Thymus (tissue), 14 donors: ENCODE measurements at places on chromosomes 11 and 22.

DNA sequence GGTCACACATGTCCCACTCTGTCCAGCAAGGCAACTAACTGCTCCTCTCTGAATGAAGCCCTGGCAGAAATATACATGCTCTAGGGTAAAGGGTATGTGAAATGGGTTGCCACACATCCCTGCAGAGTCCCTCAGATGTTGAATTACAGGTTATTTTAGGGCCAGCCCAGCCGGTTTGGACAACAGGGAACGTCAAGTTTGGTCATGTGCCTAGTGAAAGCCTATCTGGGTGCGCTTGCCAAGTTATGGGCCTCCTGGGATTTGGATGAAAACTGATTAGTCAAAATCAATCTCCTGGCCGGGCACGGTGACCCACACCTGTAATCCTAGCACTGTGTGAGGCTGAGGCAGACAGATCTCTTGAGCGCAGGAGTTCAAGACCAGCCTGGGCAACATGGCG, 10.4 kb downstream of the AP1B1 start:
- H3K4me3 ChIP-seq = no peak overlapping the region
- DNase-seq = no peak
- no peaks in the 10 kb centered on the region for H3K4me1 ChIP-seq
- peaks cover 23% of the 10 kb centered on the region for H3K36me3 ChIP-seq
- H3K27me3 ChIP-seq = no peaks in the 10 kb centered on the region

DNA sequence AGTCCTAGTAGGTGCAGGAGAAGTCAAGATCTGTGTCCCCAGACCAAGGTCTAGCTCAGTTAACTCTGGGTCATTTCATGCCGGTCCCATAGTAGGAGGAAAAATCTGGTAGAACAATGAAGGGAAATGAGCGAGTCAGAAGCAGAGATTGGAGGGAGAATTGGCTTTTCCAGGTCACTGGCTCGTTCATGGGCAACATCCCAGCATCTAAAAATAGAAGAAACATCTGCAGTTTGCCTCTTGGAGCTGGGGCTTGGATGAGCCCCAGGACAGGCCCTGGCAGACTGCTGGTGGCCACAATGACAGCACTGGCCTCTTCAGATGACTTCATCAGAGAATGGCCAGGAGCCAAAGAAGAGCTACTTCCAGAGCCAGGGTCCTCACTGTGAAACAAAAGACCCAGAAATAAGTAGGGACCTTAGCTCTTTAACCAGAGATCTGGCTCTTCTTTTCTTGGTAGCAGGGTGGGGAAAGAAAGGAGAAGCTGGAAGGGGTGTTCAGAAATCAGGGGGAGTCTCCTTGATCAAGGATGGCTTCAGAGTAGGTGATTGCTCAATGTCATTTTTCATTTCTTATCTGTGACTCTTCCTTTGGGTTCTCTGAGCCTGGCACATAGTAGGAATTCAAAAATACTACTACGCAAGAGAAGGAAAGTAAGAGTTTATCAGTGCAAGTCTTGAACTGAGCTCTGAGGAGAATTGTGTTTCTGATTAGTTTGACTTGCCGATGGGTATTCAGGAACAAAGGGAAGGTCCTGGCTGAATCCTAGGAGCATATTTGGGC, 102.6 kb downstream of the TMPRSS5 start:
- no peak overlapping the region for H3K4me3 ChIP-seq
- no peak for DNase-seq
- no peaks in the 10 kb centered on the region for H3K36me3 ChIP-seq
- no peaks in the 10 kb centered on the region for H3K4me1 ChIP-seq
- H3K27me3 ChIP-seq = no peaks in the 10 kb centered on the region

- no peak for DNase-seq
- no peaks in the 10 kb centered on the region for H3K27me3 ChIP-seq
- no peaks in the 10 kb centered on the region for H3K4me1 ChIP-seq
- no peak overlapping the region for H3K27ac ChIP-seq
Measured at GRCh38 chr11:65814131-65814985, 19.4 kb upstream of the SNX32 start.

- no peaks in the 10 kb centered on the region for H3K36me3 ChIP-seq
- H3K4me1 ChIP-seq = peaks cover 2% of the 10 kb centered on the region
- H3K27me3 ChIP-seq = no peaks in the 10 kb centered on the region
Measured at GRCh38 chr11:36156817-36157519, 132.3 kb downstream of the COMMD9 start.

DNA sequence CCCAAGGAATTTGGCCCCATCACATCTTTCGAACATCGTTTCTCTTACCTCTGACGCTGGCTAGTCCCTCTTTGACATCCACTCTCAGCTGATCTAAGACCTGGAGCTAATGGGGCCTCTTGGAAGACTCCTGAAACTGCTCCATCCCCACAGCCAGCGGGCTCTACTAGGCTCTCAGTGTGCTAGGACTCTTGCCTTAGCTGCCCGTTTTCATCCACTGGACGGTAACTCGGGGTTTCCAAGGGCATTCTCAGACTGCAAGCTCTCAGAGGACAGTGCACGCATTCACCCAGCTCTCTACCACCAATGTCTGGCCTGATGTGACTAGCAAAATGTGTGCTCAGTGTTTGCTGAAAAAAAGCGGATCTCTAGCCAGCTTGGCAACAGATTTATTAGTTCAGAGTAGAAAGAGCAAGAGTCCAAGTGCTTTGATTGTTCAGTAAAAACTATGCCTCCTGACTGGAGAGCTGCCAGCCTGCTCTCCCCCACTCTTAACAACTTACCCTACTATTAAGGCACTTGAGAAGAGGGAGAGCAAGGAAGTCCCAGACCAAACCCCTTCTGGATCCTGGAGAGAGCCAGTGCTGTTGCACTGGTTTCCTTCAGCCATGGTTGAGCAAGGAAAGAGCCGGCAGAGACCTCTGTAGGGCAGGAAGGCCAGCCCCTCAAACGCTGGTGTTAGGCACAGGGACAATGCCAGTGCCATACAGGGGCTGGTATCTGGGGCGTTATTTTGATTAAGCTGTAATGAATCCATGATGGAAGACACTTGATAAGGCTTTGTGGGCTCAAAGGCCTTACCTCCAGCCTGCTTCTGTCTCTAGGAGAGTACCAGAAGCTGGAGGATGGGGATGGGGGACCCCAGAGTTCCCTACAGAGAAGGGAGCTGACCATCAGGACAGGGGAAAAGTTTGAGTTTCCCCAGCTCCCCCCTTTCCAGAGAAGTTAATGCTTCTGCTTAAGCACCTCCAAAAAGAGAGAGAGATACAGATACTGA, 9.2 kb downstream of the RELA start:
- no peaks in the 10 kb centered on the region for H3K27me3 ChIP-seq
- peak overlapping the region; percentile 58 for H3K4me3 ChIP-seq
- no peak for DNase-seq
- H3K36me3 ChIP-seq = peaks cover 67% of the 10 kb centered on the region

DNA sequence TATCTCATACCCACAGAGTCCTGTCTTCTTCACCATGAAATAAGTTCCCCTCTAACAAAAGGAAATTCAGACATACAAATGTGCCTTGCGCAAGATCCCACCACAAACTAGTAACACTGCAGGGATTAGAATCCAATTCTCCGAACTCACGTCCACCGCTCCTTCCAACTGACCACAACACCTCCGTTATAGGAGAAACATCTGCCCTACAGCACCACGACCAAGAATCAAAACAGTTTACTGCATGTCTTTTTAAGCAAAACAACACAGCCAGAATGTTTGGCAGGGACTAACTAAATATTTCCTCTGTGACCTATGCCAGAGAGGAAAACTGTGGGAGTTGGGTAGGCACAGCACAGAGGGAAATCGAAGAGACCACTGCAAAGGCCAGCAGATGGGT, 72.7 kb upstream of the AKIP1 start:
- H3K4me1 ChIP-seq = no peaks in the 10 kb centered on the region
- H3K36me3 ChIP-seq = no peaks in the 10 kb centered on the region
- no peak overlapping the region for H3K27ac ChIP-seq
- peaks cover 2% of the 10 kb centered on the region for H3K27me3 ChIP-seq
- DNase-seq = no peak

DNA sequence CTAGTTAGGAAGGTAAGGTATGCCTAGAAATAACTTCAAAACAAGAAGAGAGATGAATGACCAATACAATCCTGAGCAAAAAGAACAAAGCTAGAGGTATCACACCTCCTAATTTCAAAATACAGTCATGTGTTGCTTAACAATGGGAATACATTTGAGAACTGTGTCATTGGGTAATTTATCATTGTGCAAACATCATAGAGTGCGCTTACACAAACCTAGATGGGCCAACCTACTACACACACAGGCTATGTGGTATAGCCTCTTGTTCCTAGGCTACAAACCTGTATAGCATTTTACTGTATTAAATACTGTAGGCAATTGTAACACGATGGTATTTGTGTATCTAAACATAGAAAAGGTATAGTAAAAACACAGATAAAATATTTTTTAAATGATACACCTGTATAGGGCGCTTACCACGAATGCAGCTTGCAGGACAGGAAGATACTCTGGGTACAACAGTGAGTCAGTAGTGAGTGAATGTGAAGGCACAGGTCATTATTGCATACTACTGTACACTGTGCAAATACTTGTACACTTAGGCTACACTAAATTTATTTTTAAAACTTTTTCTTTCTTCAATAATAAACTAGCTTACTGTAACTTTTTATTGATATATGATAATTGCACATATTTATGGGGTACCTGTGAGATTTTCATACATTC, 48.2 kb downstream of the STK33 start:
- H3K27me3 ChIP-seq = no peaks in the 10 kb centered on the region
- DNase-seq = no peak
- no peak overlapping the region for H3K4me3 ChIP-seq
- no peak overlapping the region for H3K27ac ChIP-seq
- H3K36me3 ChIP-seq = no peaks in the 10 kb centered on the region

GRCh38 chr22:28442264-28442710, 237.4 kb downstream of the TTC28 start:
- H3K4me1 ChIP-seq = peaks cover 7% of the 10 kb centered on the region
- peak overlapping the region; percentile 45 for H3K27ac ChIP-seq
- DNase-seq = peak; percentile 92
- H3K36me3 ChIP-seq = no peaks in the 10 kb centered on the region
- H3K27me3 ChIP-seq = no peaks in the 10 kb centered on the region

- peak; percentile 6 for DNase-seq
- H3K4me3 ChIP-seq = no peak overlapping the region
- no peak overlapping the region for H3K27ac ChIP-seq
- no peaks in the 10 kb centered on the region for H3K4me1 ChIP-seq
Measured at GRCh38 chr11:84564180-84564866, 1062.8 kb downstream of the DLG2 start.

DNA sequence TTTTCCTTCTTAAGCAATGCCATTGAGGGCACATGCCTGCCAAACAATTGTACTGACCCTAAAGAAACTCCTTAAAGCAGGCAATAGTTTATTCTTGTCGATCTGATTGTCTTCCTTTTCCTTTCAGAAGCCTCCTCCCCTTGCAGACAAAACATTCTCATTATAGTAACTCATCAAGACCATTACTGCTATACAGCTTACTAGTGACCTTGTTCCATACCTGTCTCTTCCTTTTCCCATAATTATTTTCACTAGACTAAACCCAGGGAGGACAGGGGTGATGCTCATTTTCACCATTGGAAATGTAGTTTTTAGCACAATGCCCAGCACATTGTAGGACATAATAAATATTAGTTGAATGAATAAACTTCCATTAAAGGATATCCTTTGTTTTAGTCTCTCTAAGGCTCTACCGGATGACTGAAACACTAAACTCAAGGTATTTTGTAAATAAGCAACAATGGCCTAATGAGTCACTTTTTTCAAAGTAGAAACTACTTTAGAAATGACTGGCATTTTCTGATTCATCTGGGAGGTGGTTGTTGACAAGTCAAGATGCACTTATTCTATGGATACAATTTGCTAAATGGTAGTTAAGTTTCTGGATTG, 9.3 kb upstream of the MSANTD4 start:
- DNase-seq = no peak
- no peaks in the 10 kb centered on the region for H3K27me3 ChIP-seq
- H3K4me1 ChIP-seq = no peaks in the 10 kb centered on the region
- no peak overlapping the region for H3K4me3 ChIP-seq
- H3K36me3 ChIP-seq = no peaks in the 10 kb centered on the region

GRCh38 chr22:31532060-31532459, 35.7 kb downstream of the SFI1 start:
- no peaks in the 10 kb centered on the region for H3K27me3 ChIP-seq
- H3K27ac ChIP-seq = no peak overlapping the region
- peaks cover 25% of the 10 kb centered on the region for H3K36me3 ChIP-seq
- DNase-seq = no peak
- no peak overlapping the region for H3K4me3 ChIP-seq
- H3K4me1 ChIP-seq = no peaks in the 10 kb centered on the region

DNA sequence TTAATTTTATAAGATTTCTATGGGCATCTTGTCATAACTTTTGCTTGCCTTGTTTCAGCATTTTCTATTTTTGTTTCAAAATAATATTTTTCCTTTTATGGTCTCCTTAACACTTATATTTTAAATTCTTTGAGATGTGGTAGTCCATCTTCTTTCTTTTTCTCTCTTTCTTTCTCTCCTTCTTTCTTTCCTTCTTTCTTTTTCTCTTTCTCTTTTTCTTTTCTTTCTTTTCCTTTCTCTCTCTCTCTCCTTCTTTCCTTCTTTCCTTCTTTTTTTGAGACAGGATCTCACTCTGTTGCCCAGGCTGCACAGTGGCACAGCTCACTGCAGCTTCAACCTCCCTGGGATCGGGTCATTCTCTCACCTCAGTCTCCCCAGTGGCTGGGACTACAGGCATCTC, 36.1 kb upstream of the OR10G7 start:
- no peak overlapping the region for H3K27ac ChIP-seq
- no peaks in the 10 kb centered on the region for H3K36me3 ChIP-seq
- H3K27me3 ChIP-seq = no peaks in the 10 kb centered on the region
- peaks cover 6% of the 10 kb centered on the region for H3K4me1 ChIP-seq
- no peak for DNase-seq
- no peak overlapping the region for H3K4me3 ChIP-seq

DNA sequence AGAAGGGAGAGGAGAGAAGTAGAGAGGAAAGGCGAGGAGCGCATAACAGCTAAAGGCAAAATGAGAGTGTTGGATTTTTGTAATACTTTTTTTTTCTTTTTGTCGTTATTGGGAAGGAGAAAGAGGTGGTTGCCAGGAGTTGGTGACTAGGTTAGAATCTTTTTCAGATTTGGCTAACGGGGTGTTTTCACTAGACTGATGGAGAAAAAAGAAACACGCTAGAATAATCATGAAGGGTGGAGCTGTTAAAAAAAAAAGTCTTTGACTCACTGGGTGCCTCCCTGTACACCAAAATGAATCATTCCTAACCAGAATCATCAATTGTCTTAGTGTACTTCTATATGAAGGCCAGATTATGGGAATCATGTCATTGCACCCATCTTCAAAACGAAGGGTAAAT, 12.7 kb downstream of the BLID start:
- peaks cover 6% of the 10 kb centered on the region for H3K27me3 ChIP-seq
- no peaks in the 10 kb centered on the region for H3K36me3 ChIP-seq
- no peak overlapping the region for H3K4me3 ChIP-seq
- H3K4me1 ChIP-seq = peaks cover 6% of the 10 kb centered on the region
- DNase-seq = no peak
- no peak overlapping the region for H3K27ac ChIP-seq
